ENCODE measurements at places on chromosomes 12 and 14. TPM values are rescaled to one million over a fixed set of nuclear protein-coding genes. Genes with fewer than 3 reads are reported as not detected.

DNA sequence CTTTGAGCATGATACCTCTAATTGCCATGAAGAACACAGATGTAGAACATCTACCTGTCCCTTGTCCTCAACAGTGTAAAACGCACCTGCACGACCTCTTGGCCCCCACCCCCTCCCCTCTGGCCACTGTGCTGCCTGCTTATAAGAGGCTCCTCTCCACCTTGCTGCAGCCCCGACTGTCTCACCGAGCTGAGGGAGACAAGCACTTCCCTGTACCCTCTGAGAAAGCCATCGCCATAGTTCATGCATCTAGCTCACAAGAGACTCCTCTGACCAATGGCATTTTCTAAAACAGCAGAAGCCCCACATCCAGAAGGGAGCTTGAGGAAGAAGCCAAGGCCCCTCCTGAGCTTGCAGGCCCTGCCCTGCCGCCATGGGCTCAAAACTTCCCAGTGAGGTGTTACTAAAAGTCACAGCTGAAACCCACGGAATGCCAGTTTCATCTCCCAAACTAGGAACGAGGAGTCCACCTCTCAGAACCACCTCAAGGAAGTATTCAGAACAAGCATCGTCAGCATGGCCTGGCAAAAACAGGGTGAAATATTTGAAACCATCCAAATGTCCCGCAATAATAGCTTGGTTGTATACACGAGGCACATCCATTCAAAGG is 21.5 kb upstream of the ANO2 start:
- no peak overlapping the region for H3K4me3 ChIP-seq
- no peaks in the 10 kb centered on the region for H3K36me3 ChIP-seq
- no peaks in the 10 kb centered on the region for H3K4me1 ChIP-seq

- H3K4me1 ChIP-seq, result no peaks in the 10 kb centered on the region
- no peak for DNase-seq
Measured at GRCh38 chr14:29821242-29821641, 106.4 kb downstream of the PRKD1 start.

DNA sequence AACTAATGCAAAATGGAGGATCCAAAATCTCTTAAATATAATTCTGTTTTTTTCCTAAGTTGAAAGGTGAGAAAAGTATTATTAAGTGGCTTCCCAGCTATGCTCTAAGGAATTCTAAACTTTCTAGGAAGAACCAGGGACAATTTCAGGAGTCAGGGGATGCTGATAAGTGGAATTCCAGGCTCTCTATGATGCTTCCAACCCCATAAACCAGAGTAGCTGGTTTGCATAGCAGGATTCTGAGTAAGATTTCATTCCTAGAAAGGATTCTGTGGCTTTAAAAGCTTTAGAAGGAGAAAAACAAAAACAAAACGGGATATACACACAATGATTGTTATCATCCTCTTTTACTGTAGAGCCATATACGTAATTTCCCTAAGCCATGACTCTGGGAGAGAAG is 93.9 kb downstream of the SLC16A7 start:
- H3K27me3 ChIP-seq, result no peaks in the 10 kb centered on the region
- H3K36me3 ChIP-seq, result no peaks in the 10 kb centered on the region
- H3K27ac ChIP-seq, result no peak overlapping the region
- no peak for DNase-seq
- H3K4me3 ChIP-seq, result no peak overlapping the region

DNA sequence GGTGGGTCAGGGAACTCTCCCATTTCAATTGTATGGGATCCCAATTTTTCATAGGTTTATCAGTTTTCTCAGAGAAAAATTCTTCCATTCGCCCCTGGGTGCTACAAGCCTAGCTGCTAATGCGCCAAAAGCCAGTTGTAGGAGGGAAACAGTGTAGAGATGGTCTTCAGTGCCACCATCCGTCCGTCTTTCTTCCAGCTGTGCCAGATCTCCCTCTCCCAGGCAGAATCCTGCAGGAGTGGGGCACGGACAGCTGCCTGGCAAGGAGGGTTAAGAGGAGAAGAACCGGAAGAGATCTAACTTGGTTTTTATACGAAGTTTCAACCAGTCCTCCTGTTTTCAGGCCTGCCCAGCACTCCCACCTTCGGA is 38.9 kb upstream of the FUT8 start:
- DNase-seq, result no peak
- H3K27me3 ChIP-seq, result no peaks in the 10 kb centered on the region
- H3K27ac ChIP-seq, result no peak overlapping the region
- H3K36me3 ChIP-seq, result no peaks in the 10 kb centered on the region
- H3K4me3 ChIP-seq, result no peak overlapping the region

DNA sequence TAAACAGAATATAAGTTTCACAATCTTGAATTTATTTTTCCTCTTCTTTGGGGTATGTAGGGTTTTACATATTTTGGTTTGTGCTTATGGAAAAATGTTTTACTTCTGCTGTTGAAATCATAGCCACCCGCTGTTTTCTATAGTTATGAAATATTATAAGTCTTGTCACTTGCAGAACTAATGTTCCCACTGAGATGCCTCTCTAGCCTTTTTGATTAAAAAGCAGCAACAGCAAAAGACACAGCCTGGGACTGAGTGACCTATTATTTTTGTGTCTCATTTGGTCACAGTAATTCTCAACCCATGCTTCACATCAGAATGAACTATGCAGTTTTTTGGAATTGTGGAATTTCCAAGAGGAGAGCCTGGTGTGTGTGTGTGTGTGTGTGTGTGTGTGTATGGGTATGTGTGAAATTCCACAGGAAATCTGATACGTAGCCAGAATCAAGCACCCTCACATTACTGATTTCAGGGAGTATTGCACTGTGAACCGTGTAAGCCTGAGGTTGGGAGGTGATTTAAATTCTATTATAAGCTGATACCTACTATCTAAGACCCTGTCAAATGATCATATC is 55.7 kb upstream of the FRMD6 start:
- no peak for DNase-seq
- no peaks in the 10 kb centered on the region for H3K4me1 ChIP-seq
- no peaks in the 10 kb centered on the region for H3K27me3 ChIP-seq
- no peak overlapping the region for H3K4me3 ChIP-seq

DNA sequence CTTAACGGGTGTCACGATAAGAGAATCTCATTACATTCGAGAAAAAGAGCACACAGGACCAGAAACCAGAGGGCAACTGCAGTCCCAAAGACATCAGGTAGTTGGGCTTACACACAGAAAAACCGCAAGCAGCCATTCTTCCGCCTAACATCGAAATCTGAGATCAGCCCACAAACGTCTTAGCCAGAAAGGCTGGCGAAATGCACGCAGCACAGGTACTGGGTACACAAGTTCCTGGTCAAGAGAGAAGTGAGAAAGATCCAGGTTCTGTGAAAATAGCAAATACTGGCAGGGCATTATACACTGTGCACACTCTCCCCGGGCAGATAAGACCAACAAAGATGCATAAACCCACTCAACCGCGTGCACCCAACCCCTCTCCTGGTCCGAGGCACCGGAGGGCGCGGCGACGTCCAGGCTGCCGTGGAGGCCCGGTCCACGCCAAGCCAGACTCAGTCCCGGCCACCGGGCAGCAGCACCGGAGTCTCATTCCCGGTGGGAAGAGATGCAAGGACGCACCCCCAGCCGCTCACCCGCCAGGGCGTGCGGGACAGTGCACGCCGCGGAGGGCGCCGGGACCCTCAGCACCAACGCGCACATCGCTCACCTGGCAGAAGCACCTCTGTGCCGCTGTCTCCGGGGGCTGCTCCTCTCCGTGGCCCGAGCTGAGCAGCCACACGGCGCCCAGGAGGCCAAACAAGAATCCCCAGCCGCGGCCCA is 437 bp downstream of the ERO1A start:
- H3K27me3 ChIP-seq, result no peaks in the 10 kb centered on the region
- no peaks in the 10 kb centered on the region for H3K36me3 ChIP-seq
- H3K4me3 ChIP-seq, result peak overlapping the region; percentile 77
- DNase-seq, result peak; percentile 66
- peak overlapping the region; percentile 100 for H3K27ac ChIP-seq
- H3K4me1 ChIP-seq, result peaks cover 10% of the 10 kb centered on the region

GRCh38 chr12:78308701-78309100 is 478.0 kb downstream of the NAV3 start:
- H3K4me1 ChIP-seq, result no peaks in the 10 kb centered on the region
- no peak overlapping the region for H3K27ac ChIP-seq
- DNase-seq, result no peak
- H3K4me3 ChIP-seq, result no peak overlapping the region
- no peaks in the 10 kb centered on the region for H3K27me3 ChIP-seq

GRCh38 chr14:75548544-75548943 is 26.3 kb downstream of the BATF start:
- DNase-seq, result peak; percentile 52
- H3K27me3 ChIP-seq, result no peaks in the 10 kb centered on the region
- no peaks in the 10 kb centered on the region for H3K36me3 ChIP-seq
- H3K4me3 ChIP-seq, result no peak overlapping the region
- H3K4me1 ChIP-seq, result no peaks in the 10 kb centered on the region
- H3K27ac ChIP-seq, result no peak overlapping the region

DNA sequence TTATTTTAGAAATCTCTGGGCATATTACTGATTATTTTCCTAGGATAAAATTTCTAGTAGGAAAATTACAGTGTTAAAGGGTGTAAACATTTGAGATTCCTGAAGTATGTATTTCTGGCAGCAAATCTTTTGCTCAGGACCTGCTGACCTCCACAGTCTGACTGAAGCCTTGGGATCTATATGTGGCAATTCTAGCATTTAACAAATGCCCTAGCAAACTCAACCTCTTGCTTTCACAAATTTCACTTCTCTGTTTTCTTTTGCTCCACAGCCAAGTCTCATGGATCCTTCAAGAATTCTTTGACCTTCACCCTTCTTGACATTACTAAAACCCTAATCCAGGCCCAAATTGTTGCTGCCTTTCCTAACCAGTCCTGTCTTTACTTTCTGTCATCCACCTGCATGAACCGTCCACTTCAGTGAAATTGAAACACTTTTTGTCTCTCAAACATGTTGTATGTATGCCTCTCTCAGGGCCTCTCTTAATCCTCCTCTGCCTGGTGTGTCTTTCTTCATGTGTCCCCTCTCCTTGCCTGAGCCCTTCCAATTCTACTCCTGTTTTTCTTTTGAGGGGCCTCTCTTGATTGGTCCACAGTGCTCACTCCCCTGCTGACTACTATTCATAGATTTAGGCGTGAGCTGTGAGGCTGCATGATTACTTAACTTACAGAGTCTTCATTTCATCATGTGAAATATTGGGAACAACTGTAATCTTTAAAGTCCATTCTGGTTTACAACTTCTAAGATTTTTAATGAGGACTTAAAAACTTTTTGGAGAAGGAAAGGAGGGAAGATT is 5.1 kb upstream of the DYRK4 start:
- H3K27ac ChIP-seq, result no peak overlapping the region
- H3K27me3 ChIP-seq, result no peaks in the 10 kb centered on the region
- DNase-seq, result no peak
- H3K4me1 ChIP-seq, result no peaks in the 10 kb centered on the region
- H3K36me3 ChIP-seq, result no peaks in the 10 kb centered on the region
- H3K4me3 ChIP-seq, result no peak overlapping the region

DNA sequence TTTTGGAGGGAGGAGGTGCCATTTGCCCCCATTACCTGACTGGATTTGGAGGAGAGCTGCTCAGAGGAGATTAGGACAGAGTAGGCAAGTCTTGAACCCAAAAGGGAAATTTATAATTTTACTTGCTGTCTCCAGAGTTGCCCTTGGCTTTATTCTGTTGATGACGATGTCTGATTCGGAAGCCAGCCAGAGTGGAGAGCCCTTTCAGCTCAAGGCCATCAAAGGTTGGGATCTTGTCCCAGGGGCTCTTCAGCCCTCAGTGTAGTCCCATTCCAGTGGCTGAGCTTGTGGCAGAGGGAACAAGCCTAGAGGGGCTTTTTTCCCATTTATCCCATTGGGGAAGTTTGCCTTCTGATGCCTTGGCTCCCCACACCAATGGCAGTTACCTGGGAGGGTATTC is 71.8 kb downstream of the HSD17B6 start:
- H3K4me1 ChIP-seq, result no peaks in the 10 kb centered on the region
- no peak overlapping the region for H3K27ac ChIP-seq
- H3K36me3 ChIP-seq, result no peaks in the 10 kb centered on the region
- H3K4me3 ChIP-seq, result no peak overlapping the region
- DNase-seq, result no peak
- no peaks in the 10 kb centered on the region for H3K27me3 ChIP-seq

Gene TAS2R46
- not detected for polyA plus RNA-seq

Gene DBX2
- polyA plus RNA-seq, result not detected

DNA sequence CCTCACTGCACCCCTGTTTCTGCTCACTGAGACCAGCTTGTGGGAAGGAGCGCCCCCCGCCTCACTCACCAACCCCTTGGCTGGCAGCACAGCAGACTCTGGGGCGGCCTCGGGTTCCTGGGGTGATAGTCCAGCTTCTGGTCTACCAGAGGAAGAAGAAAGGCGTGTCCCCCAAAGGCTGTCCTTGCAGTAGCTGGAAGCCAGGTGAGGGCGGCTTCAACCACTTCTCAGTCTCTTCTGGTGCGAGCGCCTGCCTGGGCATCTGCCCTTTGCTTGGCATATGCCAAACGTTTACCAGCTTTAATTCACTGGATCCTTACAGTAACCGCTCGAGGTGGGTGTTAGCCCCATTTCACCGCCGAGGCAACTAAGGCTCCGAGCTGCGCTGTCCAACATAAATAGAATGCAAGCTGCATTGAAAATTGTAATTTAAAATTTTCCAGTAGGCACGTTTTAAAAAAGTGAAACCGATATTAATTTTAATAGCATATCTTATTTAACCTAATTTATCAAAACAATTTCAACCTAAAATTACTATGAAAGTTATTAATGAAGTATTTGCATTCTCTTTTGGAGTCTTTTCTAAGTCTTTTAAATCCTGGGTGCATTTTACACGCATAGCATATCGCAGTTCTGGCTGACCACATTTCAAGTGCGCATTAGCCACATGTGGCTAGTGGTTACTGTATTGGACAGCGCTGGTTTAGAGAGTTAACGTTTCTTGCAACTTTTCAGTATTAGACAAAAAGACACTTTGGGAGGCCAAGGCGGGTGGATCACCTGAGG is 872 bp downstream of the FAM177A1 start:
- no peak for DNase-seq
- no peaks in the 10 kb centered on the region for H3K27me3 ChIP-seq
- peaks cover 8% of the 10 kb centered on the region for H3K4me1 ChIP-seq
- H3K27ac ChIP-seq, result peak overlapping the region; percentile 100
- peaks cover 17% of the 10 kb centered on the region for H3K36me3 ChIP-seq

- H3K27ac ChIP-seq, result no peak overlapping the region
- no peaks in the 10 kb centered on the region for H3K27me3 ChIP-seq
- no peak for DNase-seq
- no peaks in the 10 kb centered on the region for H3K4me1 ChIP-seq
- no peaks in the 10 kb centered on the region for H3K36me3 ChIP-seq
Measured at GRCh38 chr12:85662207-85662602, 174.0 kb downstream of the RASSF9 start.

Gene WNT1
- not detected for polyA plus RNA-seq

DNA sequence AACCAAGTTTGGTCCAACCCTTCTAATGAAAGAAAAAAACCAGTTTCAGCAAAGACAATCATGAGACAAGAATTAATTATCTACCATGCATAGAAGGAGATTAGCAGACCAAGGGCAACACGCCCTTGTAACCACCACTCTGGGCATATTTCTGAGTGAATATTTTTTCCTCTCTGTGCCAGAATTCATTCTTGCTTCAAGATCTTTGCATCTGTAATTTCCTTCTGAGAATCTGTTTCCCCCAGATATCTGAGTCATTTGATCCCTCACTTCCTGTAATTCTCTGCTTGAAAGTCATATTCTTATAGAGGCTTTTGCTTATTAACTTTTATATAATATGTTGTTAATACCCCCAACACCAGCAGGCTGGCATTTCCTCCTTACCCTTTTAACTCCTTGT is 243.7 kb downstream of the SLC16A7 start:
- H3K4me3 ChIP-seq, result no peak overlapping the region
- no peak overlapping the region for H3K27ac ChIP-seq
- no peaks in the 10 kb centered on the region for H3K4me1 ChIP-seq
- DNase-seq, result no peak
- H3K27me3 ChIP-seq, result no peaks in the 10 kb centered on the region
- H3K36me3 ChIP-seq, result no peaks in the 10 kb centered on the region
